ENCODE measurements at places on chromosomes 6 and 20.

DNA sequence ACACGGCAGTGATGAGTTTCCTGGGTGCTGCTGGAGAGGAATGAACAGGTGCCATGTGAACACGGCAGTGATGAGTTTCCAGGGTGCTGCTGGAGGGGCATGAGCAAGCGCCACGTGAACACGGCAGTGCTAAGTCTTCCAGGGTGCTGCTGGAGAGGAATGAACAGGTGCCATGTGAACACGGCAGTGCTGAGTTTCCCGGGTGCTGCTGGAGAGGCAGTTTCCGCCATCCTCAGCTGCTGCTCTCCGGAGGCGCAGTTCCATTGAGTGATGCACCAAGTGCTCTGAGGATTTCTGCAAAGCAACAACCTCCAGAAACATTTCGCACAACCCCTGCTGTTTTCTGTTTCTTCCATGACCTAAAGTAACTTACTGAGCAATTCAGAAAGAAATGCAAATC is 155.4 kb downstream of the SMOC2 start:
- no peak for DNase-seq

DNA sequence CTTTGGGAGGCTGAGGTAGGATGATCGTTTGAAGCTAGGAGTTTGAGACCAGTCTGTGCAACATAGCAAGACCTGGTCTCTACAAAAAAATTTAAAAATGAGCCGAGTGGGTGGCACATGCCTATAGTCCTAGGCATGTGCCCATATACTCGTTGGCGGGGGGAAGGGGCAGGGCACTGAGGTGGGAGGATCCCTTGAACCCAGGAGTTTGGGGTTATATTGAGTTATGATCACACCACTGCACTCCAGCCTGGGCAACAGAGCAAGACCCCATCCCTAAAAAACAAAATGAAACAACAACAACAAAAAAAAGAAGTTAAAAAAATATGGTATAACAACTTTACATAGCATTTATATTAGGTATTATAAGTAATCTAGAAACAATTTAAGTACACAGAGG is 47.8 kb downstream of the LHFPL5 start:
- DNase-seq: no peak

DNA sequence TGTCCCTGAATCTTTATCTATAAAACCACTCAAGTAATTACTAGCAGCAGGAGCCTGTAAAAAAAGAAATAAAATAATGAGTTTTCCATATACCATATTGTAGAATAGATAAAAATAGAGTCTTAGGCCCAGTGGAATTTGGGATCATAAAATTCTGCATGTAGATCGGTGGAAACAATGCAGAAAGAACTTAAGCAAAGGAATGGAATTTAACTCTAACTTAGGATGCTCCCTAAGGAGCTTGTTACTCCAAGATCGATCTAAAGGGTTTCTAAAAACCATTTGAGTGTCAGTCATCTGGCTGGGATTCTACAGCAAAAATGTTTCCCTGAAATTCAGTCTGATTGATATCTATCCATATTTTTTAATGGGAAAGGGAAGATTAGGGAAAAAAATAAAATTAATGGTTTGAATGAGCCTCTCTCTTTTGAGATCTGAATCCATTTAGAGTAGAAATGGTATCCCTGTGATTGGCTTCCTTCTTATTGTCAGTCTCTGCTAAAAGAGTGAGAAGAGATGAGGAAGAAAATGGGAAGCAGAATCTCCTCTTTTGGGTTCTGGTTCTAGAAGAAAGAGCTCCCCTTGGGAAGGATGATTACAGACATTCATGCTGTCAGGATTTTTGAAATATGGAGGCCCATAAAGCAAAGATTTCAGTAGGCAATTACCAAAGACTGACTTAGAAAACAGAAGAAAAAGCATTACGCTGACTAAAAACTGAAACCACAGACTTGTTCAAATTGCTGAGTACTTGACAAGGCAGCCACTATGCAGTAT is 564.3 kb upstream of the MARCKS start:
- no peak for DNase-seq

GRCh38 chr20:40397467-40397866 is 291.6 kb downstream of the MAFB start:
- DNase-seq: no peak

DNA sequence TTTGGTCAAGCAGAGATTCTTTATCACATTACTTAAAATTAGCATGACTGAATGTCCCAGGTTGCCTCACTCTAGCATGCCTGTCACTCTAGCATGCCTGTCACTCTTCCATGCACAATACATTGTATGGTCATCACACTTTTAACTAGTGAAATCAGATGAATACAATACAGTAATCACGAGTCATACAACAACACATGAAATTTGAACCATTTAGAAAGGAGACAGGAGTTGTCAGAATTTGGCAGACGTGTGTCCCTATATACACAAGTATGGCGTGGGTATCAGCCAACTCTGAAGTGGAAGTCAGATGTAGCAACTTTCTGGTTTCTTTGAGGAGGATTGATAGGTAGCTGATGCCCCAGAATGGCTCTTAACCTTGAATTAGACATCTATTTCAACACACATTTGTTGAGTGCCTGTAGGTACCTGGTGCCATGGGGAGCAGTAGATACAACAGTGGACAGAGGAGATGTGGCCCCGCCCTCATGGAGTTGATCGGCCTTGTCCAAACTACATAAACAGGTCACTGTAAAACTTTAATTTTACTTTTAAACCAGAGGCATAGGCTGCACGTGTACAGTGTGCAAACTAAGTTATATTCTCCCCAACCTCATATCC is 116.1 kb upstream of the TIAM2 start:
- no peak for DNase-seq

GRCh38 chr6:129749749-129750120 is 39.8 kb upstream of the ARHGAP18 start:
- DNase-seq: no peak

DNA sequence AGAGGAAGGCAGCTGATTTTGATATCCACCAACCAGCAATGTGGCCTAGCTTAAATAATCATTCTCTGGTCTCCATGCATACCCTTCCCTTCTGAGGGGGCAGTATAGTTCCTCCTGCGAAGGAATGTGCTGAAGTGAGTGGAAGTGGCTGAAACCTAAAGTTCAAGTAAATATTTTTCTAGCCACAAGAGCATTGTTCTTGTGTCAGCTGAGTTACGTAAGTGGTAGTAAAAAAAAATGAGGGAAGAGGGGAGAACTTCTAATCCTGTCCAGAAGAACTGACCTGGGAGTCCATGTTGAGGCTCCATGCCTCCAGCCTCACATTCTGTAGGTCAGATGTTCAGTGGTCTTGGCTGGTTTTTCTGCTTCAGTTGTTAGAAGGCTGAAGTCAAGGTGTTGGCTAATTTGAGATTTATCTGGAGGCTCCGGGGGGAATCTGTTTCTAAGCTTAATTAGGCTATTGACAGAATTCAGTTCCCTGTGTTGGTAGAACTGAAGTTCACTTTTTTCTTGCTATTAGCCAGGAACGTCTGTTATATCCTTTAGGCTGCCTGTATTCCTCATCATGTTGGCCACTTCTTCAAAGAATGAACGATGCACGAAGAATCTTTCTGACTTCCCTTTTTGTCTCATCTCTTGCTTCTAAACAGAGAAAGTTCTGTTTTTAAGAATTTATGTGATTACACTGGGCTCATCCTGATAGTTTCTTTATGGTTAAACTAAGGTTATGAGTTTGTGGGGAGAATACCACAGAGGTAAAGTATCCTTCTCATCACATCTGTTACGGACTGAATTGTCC is 207.1 kb upstream of the PRSS16 start:
- no peak for DNase-seq

DNA sequence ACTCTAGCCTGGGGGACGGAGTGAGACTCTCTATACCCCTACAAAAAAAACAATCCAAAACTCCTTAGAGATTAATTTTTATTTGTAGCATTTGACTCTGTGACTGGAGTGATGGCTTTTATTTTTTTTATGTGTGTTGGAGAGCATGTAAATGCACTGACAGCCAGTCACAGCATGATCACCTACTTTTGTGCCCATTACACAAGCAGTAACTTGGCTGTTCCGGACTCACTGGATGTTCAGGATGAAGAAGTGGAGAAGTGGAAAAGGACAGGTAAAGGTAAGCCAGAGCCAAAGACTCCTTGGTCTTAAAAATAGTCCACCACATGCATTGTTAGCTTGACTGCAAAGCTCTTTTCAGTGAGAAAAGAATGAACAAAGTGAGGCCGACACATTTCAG is 222.6 kb downstream of the FOXC1 start:
- DNase-seq: no peak

DNA sequence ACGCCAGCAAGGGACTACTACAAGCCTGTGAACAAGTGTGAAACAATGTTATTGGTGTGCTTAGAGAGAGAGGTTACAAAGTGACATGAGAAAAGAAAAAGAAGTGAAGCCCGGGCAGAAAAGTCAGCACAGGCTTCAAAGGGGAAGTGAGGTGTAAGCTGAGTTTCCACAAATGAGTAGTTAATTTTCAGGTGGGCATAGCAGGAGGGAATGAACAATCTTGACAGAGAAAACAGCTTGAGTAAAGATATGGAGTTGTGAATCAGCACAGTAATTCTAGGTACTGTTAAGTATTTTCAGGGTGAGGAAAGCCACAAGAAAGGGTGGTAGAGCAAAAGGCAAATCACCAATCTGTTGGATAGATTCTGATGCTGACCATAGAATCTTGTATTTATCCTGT is 4.3 kb downstream of the KCNQ5 start:
- DNase-seq: no peak

DNA sequence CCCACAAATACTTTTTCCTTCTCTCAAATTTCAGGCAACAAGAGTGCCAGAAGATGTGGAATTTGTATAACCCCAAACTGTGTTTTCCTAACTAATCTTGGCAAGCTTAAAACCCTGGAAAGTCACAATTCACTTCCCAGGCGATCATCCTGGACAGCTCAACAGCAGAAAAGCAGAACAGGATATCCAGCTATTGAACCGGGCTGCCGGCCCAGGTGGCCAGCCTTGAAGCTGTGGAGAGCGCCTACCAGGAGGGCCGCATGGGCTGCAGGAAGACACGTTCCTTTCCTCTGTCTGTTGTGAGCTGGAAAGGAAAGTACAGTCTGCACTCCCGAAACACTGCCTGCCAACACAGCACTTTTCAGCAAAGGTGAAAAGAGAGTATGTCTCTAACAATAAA is 719.7 kb upstream of the MARCKS start:
- DNase-seq: no peak

- DNase-seq: no peak
These were observed 260.5 kb upstream of the AGPAT4 start for GRCh38 chr6:161534264-161534873.
